Left ventricle myocardium inferior (tissue), 1 donor: ENCODE measurements at places on chromosomes 5 and 9. TPM values are rescaled to one million over a fixed set of nuclear protein-coding genes. Genes with fewer than 3 reads are reported as not detected.

- no peak overlapping the region for H3K4me3 ChIP-seq
- peaks cover 32% of the 10 kb centered on the region for H3K4me1 ChIP-seq
- H3K27me3 ChIP-seq = no peaks in the 10 kb centered on the region
- H3K36me3 ChIP-seq = no peaks in the 10 kb centered on the region
- H3K27ac ChIP-seq = no peak overlapping the region
Measured at GRCh38 chr9:18361646-18362045, 112.3 kb upstream of the ADAMTSL1 start.

- no peak overlapping the region for H3K4me3 ChIP-seq
- no peak for DNase-seq
- H3K27me3 ChIP-seq = no peaks in the 10 kb centered on the region
- no peaks in the 10 kb centered on the region for H3K36me3 ChIP-seq
- no peaks in the 10 kb centered on the region for H3K4me1 ChIP-seq
Measured at GRCh38 chr5:93654676-93655075, 71.7 kb downstream of the NR2F1 start.

- no peak overlapping the region for H3K4me3 ChIP-seq
- DNase-seq = no peak
- H3K4me1 ChIP-seq = peaks cover 20% of the 10 kb centered on the region
- no peaks in the 10 kb centered on the region for H3K36me3 ChIP-seq
Measured at GRCh38 chr5:91301106-91301846, 81.8 kb downstream of the ARRDC3 start.

DNA sequence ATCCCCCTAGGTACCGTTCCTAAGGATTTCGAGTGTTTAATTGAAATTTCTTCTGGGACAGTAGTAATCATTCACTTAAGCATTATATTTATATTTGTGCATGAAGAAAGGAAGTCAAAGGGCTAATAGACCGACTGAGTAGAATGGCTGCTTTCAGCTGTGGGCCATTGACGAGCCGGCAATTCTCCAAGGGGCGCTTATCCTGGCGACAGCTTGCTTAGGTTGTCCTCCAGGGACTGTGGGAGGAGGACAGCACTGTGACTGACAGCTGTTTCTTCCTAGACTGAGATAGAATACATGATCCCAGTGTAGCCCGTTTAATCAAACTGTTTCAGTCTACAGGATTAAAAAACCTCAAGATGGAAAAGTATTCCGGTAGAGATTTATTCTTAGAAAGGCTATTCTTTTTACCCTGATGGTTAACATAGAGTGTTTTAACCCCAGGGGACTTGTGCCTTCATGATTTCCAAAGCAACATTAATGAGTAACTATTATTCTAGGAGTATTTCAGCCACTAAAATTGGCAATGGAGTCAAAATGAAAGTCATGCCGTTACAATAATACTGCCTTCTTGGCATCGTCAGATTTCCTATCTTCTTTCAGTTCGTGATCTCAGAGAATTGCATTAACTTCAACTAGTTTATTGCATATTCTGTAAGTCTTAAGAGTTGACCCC is 943.1 kb upstream of the WWC1 start:
- H3K27me3 ChIP-seq = no peaks in the 10 kb centered on the region
- H3K4me1 ChIP-seq = no peaks in the 10 kb centered on the region
- no peak overlapping the region for H3K27ac ChIP-seq
- H3K4me3 ChIP-seq = no peak overlapping the region

- H3K4me3 ChIP-seq = no peak overlapping the region
- no peaks in the 10 kb centered on the region for H3K27me3 ChIP-seq
- DNase-seq = no peak
- no peaks in the 10 kb centered on the region for H3K36me3 ChIP-seq
- H3K27ac ChIP-seq = no peak overlapping the region
Measured at GRCh38 chr5:52977264-52977897, 11.8 kb upstream of the ITGA2 start.

The CBY3 gene
- total RNA-seq = not detected

The PTPDC1 gene
- total RNA-seq = 7.9 TPM

The TPPP gene
- 21.6 TPM for total RNA-seq

The CNTNAP3B gene
- total RNA-seq = 8.0 TPM

The MYOZ3 gene
- total RNA-seq = 6.2 TPM
